ENCODE measurements at places on chromosomes 4 and X.

GRCh38 chr4:90495936-90496335, 368.7 kb downstream of the CCSER1 start:
- DNase-seq: no peak

DNA sequence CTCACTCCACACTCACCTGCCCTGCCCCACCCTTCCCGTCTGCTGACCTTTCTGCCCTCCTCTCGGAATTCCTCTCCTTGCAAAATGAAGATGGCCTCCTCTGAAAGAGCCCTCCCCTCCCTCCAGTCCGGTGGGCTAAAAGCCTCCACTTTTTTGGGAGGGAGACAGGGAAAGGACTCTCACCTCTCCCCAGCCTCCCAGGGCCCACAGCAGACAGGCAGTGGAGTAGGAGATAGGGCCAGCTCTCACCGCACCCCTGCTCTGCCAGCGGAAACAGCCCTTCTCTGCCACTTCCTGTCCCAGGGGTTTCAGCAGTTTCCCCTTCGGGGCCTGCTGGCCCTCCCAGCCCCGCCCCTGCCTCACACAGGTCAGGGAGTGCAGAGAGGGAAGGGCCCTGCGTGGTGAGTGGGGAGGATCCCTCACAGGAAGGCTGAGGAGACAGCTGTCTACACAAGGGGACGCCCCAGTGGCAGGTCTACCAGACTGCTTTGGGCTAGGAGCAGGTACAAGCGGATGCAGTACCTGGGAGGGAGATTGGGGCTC, 18.2 kb downstream of the ELF4 start:
- peak; percentile 91 for DNase-seq

DNA sequence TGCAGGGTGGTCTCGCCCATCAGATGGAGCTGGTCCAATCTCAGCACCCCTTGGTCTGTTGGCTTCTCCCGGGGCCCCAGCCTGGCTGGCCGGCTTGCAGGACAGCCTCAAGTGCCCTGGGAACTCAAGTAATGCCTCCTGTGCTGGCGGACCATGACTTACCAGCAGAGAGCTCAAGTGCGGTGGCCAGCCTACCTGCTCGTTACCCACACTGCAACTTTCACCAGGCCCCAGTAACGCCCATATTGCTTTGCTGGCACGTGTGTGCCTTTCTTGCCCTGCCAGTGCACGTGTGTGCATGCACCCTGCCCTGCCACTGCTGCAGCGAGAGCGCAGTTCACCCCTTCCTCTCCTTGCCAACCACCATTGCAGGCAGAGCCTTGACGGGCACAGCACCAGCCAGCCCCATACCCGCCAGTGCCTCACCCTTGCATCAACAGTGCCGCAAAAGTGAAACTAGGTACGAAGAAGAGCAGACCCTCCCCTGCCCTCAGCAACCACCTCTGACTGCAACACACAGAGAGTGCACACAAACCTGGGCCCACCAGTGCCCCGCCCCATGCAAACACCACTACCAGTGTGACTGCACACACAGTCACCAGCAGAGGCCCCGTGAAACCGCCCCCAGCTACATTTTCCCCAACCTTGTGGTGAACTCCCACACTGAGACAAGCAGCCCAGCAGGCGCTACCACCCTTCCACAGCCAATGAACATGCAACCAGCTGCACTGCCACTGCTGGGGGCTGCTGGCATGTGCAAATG, 88.9 kb upstream of the POU3F4 start:
- DNase-seq: no peak

DNA sequence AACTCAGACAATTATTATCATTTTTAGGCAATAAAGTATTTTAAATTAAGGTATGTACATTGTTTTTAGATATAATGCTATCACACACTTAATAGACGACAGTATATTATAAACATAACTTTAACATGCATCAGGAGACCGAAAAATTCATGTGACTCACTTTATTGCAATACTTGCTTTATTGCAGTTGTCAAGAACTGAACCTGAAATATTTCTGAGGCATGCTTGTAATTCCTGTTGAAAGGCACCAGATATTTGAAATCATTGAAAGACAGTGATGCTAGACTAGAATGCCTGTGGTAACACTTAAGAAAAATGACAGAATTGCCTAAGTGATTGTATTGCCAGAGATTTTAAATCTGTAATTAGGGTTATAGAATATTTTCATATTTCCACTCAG, 175.6 kb upstream of the MAGEB2 start:
- no peak for DNase-seq

- DNase-seq: no peak
Measured at GRCh38 chrX:77527233-77528001, 80.2 kb downstream of the FGF16 start.

GRCh38 chr4:4422856-4423499, 36.1 kb downstream of the NSG1 start:
- no peak for DNase-seq

DNA sequence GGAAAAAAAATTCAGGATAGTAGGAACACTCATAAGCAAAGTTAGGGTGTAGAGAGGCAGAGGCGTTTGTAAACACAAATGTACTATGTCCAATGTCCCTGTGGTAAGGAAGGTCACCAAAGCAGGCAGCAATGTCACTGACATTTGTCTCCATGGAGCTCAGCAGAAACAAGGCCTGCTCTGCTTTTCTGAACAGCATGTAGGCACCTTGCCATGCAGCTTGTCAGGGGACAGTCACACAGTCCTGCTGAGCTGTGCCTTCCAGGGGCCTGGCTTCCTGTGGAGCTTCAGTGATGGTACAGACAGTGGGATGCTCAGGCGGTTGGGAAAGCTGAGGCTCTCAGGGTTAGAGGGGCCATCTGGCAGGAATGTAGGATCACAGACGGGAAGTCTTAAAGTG, 74.5 kb upstream of the HS3ST1 start:
- DNase-seq: no peak

- DNase-seq: no peak
Measured at GRCh38 chr4:139887376-139887802, 221.8 kb downstream of the MGST2 start.

- DNase-seq: no peak
Measured at GRCh38 chrX:39063702-39064101, 262.4 kb downstream of the MID1IP1 start.

DNA sequence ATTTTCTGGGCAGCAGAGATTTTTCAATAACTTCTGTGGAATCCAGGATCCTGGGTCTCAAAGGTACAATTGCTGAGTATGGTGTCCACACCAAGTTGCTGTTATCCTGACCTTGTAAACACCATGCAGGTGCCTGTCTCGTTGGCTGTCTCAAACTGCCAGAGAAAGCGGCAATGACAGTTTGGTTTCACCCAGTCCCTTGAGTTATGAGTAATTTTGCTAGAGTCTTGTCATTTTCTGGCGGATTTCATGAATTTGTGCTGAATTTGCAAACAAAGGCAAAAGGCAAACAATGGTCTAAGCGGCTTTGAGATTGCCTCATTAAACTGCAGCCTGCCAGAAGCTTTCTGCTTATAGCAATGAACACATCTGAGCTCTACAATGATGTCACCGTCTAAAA, 847.9 kb downstream of the RAB28 start:
- DNase-seq: no peak

GRCh38 chr4:119025420-119025819, 110.2 kb upstream of the MYOZ2 start:
- no peak for DNase-seq

DNA sequence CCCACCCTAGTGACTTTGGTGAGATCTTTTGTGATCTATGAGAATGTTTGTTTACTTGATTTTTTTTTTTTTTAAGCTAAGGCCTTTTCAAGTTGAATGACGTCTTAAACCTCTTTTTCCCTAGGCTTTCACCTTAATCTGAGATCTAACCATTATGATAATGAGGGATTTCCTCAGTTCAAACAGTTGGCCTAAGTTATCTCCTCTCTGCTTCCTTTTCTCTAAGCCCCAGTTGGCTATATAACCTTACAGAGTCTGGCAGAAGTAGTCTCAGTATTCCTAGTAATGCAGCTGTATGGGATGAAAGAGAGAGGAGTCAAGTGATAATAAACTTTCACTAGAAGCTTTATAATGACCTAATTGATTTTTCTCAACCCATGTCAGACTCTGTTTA, 99.0 kb downstream of the STIM2 start:
- no peak for DNase-seq

- no peak for DNase-seq
Measured at GRCh38 chrX:71095981-71096759, 519 bp downstream of the FOXO4 start.

- no peak for DNase-seq
Measured at GRCh38 chr4:38987491-38987890, 44.7 kb downstream of the TMEM156 start.

DNA sequence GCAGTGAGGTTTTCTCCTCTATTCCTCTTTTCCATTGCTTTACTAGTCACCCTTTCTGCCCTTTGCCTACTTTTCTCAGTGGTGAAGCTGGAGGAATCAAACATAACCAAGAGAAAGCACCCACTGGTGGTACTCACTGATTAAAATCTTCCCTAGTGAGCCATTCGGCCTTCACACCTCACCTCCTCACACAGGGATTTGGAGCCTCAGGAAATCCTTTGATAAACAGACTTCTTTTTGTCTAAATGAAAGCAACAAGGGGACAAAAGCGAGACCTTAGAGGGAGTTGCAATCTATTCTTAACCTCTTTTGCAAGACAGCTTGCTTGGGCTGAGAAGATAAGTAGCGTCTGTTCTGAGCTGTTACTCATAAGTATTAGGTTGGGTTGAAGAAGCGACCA, 572.6 kb downstream of the ZNF674 start:
- no peak for DNase-seq

DNA sequence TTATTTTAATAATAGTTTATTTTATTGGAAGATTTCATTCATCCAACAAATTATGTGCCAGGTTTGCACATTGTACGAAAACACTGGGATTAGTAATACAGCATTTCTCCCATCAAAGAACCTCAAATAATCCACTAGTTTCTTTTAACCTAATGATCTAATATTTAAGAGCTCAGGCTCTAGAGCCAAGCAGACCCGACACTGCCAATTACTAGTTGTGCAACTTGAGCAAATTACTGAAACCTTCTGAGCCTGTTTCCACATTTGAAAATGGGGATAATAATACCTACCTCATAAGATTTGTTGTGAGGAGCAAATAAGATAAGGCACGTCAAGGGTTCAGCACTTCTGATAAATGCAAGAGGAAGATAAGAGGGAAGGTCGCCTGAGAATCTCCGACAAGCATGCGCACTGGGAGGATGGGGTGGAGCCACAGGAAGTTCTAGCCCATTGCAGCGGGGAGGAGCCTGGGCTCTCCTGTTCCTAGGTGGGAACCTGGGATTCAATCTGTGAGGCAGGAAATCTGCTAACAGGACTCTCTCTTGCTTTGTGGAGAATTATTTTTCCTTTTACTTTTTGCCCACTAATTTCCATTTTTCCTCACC, 141.5 kb upstream of the SMAD1 start:
- DNase-seq: no peak

- DNase-seq: no peak
Measured at GRCh38 chr4:118711052-118711451, 25.9 kb downstream of the METTL14 start.

GRCh38 chr4:184453365-184454160, 20.8 kb downstream of the IRF2 start:
- DNase-seq: peak; percentile 61

DNA sequence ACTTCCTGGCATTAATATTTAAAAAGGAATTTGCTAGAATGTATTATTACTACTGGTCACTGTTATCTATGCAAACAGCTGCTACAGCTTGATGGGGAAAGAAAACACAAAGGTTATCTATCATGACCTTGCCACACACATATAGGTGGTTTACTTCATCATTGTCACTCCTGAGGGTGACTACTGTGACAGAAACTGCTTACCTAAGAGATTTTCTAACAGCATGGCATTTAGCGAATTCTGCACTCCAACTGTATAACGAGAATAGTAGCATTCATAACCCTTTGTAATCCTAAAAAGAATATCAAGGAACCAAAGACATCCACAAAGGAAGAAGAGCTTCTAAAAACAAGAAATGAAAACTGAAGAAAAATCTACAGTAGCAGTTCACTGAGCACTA, 74.6 kb upstream of the SPOCK3 start:
- DNase-seq: no peak

DNA sequence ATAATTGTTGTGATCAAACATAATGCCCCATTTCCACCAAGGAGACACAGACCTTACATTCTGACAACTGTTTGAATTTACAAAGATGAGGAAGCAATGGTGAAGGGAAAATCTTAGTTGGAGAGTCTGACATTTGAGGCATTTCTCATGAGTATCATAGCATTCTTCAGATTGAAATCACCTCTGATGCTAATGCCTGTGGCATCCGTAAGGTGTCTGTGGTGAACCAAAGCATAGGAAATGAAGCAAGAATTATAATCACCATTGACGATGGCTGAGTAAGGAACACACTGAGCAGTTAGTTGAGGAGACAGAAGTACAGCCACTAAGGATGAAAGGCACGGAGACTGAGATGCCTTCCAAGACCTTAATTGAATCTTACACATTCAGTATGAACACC, 575.7 kb downstream of the TRIML1 start:
- no peak for DNase-seq

DNA sequence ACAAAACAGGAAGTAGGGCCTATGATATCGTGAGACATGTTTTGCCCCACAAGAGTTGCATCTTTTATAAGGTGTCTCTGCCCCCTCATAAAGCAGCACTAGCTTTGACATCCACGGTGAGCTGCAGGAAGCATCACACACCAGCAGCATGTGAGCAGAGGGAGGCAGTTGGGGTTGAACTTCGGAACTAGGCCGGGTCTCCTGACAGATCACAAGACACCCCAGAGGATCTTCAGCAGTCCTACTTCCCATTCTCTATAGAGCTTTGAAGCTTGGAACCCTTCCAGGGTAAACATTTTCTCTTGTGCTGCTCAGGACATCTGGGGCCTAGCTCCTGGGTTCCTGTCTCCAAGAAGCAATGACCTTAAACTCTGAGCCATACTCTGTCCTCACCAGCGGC, 27.5 kb downstream of the YY2 start:
- no peak for DNase-seq

GRCh38 chr4:105970371-105970770, 75.1 kb downstream of the NPNT start:
- DNase-seq: no peak

GRCh38 chr4:40170588-40170987, 26.2 kb upstream of the RHOH start:
- DNase-seq: no peak

GRCh38 chr4:82373486-82373815, 340 bp downstream of the HNRNPD start:
- no peak for DNase-seq

GRCh38 chr4:141036786-141037185, 96.5 kb downstream of the RNF150 start:
- no peak for DNase-seq

DNA sequence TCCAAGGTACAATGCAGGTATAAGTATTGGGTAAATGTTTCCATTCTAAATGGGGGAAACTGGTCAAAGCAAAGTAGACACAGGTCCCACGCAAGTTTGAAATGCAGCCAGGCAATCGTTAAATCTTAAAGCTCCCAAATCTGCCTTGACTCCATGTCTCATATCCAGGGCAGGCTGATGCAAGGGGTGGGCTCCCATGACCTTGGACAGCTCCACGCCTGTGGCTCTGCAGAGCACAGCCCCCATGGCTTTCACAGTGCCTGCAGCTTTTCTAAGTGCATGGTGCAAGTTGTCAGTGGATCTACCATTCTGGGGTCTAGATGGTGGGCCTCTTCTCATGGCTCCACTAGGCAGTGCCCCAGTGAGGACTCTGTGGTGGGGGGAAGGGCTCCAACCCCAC, 436.4 kb downstream of the DMD start:
- DNase-seq: no peak

GRCh38 chr4:139223682-139224317, 46.8 kb upstream of the ELF2 start:
- no peak for DNase-seq

- no peak for DNase-seq
Measured at GRCh38 chr4:158008551-158009218, 164.1 kb downstream of the GASK1B start.

All from CD4-positive, alpha-beta T cell treated with Interleukin-6 at 100 ng/mL for 8 hours (primary cell).